H9 (cell line): ENCODE measurements at places on chromosomes 6 and 20. TPM values are rescaled to one million over a fixed set of nuclear protein-coding genes. Genes with fewer than 3 reads are reported as not detected.

DNA sequence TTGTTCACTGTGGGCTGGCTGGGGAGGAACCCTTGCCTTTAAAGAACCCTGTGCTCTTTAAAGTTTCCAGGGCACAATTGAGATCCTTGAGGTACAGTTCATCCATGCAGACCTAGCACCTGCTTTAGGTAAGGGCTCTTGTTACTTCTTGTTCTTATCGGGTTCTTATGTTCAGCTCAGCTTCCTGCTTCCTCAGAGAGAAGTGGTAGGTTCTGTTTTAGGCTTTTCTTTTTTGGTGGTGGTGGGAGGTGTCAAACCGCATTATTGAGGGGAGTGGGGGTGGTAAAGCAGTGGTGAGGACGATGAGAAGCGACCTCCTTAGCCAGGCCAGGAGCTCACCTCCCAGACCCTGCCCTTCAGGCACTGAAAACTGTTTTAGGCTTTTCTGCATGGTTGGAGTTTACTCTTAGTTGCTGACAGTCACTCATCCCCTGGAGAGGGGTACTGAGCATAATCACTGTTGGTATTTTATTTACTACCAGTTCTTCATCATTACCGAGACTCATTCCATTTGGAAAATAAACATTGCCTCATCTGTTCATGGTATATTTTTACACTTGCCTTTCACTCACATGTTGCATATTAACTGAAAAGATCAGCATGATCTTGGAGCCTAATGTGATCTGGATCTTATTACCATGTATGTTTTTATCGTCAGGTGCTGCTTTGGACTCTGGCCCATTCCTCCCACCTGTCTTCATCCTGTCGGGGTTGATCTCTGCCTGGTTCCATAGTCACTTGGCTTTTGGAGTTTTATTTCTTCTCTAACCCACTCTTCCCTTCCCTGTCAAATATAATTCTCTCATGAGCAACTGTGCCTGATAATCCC, 35.4 kb downstream of the SLC16A10 start:
- no peaks in the 10 kb centered on the region for H3K27me3 ChIP-seq
- no peaks in the 10 kb centered on the region for H3K36me3 ChIP-seq
- no peaks in the 10 kb centered on the region for H3K4me1 ChIP-seq
- no peak overlapping the region for H3K4me3 ChIP-seq
- no peak overlapping the region for H3K27ac ChIP-seq

PPP1R14C gene
- 0.09 and 0.37 TPM in 2 replicates for total RNA-seq

DNA sequence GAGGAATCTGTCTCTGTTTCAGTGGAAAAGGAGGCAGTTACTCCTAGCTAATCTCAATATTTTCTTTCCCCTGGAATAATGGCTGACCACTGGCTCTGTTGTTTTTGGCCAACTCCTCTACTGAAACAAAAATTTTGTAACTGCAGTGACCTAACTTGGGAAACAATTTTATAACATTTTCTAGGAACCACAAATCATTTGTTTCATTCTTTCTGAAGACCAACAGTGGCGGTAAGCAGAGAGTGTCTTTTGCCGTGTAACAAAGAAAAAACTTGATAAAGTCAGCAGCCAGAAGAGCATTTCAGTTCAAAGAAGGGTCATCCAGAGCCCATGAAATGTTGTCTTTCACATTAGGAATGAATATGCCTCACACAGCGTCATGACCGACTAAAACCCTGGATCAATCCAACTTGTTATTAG, 11.8 kb upstream of the BFSP1 start:
- no peaks in the 10 kb centered on the region for H3K4me1 ChIP-seq
- H3K4me3 ChIP-seq, result no peak overlapping the region
- H3K27ac ChIP-seq, result no peak overlapping the region
- no peaks in the 10 kb centered on the region for H3K27me3 ChIP-seq

- no peak overlapping the region for H3K4me3 ChIP-seq
- no peaks in the 10 kb centered on the region; the same call in 1 of the 2 replicates for H3K4me1 ChIP-seq
- no peaks in the 10 kb centered on the region for H3K27me3 ChIP-seq
- DNase-seq, result no peak
Observed at GRCh38 chr20:38604873-38605303, 3.3 kb downstream of the ARHGAP40 start.

RNGTT gene
- total RNA-seq, result 20.5 and 20.8 TPM in 2 replicates

NRSN1 gene
- not detected in 2 replicates for total RNA-seq

DNA sequence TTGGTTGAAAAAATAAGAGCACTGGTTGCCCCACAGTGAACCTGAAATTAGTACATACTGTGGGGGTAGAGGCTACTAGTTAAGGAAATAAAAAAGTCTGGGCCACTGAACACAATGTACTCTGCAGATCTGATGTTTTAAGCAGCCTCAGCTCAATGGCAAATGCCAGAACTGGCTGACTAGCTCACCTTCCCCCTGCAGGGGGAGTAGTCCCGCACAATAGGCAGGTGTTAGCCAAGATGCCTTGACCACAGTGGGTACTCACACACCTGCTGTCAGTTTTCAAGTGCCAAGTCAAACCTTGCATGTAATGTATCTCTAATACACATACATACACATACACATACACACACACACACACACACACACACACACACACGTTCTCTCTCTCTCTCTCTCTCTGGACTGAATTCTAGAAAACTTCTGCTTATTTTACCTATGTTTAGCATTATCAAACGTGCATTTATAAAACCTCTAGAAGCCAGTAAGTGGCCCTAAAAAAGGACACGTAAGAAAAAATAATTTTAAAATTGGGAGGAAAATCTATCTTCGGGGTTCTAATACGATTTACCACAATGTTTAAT, 36.1 kb downstream of the GMDS start:
- peaks cover 8% of the 10 kb centered on the region for H3K36me3 ChIP-seq
- no peaks in the 10 kb centered on the region for H3K27me3 ChIP-seq
- peak; percentile 81 for DNase-seq
- no peak overlapping the region for H3K27ac ChIP-seq
- H3K4me3 ChIP-seq, result no peak overlapping the region

CGA gene
- total RNA-seq, result not detected in 2 replicates
